ENCODE measurements at places on chromosomes 12 and 14.

DNA sequence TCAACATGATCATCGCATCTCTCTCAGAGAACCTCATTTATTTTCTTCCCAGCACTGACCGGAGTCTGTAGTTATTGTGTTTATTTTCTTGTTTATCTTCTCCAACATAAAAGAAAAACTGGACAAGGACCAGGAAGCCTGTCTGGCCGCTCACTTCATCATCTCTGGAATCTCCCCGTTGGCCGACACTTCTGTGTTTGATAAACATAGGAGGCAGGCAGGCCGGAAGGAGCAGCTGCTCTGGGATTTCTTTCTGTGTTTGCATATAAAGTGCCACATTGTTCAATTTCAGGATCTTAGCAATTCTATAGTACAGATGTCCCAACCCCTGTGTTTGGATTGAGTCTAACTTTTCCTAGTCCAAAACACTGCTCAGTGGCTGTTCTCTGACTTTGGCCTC, 53.3 kb downstream of the ACACB start:
- no peak for DNase-seq

DNA sequence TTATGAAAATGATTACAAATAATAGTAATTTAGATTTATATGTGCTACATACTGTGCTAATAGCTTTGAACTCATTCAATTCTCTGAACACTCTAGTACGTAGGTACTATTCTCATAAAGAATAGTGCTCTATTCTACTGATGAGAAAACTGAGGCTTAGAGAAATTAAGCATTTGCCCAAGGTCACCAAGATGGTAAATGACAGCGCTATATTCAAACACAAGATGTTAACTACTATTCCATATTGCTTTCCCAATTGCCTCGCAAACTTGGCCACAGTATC, 182.9 kb upstream of the GZMB start:
- DNase-seq = no peak

GRCh38 chr12:113770389-113770865, 195.7 kb downstream of the RBM19 start:
- DNase-seq = no peak

- DNase-seq = no peak
These were observed 462.2 kb downstream of the LRIG3 start for GRCh38 chr12:58458102-58458501.

GRCh38 chr14:100899884-100900771, 3.4 kb downstream of the RTL1 start:
- DNase-seq = no peak

GRCh38 chr14:99958380-99958779, 106.8 kb upstream of the EVL start:
- no peak for DNase-seq

GRCh38 chr12:66679461-66680084, 697 bp upstream of the GRIP1 start:
- DNase-seq = no peak

DNA sequence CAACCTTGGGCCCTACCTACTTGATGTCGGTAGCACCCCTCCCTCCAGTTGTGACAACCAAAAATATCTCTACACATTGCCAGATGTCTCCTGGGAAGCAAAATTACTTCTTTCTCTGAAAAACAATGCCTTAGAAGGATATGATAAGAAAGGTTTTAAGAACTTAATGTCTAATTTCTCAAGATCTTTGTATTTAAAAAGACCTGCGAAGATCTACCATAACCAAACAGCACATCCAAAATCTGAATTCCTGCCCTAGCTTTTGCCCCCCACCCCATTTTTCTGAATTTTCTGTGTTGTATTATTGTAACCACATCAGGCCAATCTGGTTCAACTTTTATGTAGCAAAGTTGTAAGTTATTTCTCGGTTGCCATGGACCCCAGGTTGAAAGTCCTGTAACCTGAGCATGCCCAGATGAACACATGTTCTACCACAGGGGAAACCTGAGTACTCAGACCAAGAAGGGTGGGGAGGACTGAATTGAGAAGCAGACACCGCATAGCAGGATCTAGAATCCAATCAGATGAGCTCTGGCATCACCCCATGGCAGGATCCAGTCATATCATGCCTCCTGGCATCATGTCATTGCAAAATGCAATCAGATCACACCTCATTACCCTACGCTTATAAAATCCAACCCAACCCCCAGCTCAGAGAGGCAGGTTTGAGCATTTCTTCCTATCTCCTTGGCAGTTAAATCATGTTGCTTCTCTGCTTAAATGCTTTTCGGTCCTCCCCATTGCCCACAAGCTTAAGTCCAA, 8.7 kb downstream of the TMEM253 start:
- peak; percentile 80 for DNase-seq

DNA sequence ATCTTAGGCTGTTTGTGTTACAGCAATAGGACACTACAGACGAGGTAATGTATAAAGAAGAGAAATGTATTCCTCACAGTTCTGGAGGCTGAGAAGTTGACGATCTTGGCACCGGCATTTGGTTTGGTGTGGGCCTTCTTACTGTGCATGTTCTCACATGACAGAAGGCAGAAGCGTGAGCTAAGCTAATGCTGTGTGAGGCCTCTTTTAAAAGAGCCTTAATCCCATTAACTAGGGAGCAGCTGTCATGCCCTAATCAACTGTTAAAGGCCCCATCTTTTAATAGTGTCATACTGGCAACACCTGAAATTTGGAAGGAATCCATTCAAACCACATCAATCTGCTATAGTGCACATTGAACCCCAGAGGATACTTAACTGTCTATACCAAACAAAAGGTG, 992.9 kb downstream of the GALC start:
- no peak for DNase-seq

GRCh38 chr12:43079476-43079875, 472.5 kb downstream of the ADAMTS20 start:
- DNase-seq = no peak

GRCh38 chr12:130573766-130574165, 142.3 kb downstream of the RIMBP2 start:
- no peak for DNase-seq

DNA sequence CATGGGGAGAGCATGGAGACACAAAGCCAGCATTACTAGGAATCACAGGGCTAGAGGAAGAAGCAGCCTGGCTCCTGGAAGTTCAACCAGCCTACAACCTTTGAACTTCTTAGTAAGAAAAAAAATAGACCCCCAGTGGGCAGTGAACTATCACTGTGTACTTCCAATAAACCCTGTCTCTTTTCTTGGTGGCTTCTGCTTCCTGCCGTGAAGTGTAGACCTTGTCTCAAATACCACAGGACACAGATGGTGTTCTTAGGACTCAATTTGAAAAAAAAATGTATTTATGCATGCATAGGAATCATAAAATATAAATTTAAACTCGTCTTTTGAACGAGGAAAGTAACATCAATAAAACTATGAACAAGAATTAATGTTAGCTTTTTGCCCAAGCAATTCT, 3.6 kb upstream of the PTGER2 start:
- no peak for DNase-seq

DNA sequence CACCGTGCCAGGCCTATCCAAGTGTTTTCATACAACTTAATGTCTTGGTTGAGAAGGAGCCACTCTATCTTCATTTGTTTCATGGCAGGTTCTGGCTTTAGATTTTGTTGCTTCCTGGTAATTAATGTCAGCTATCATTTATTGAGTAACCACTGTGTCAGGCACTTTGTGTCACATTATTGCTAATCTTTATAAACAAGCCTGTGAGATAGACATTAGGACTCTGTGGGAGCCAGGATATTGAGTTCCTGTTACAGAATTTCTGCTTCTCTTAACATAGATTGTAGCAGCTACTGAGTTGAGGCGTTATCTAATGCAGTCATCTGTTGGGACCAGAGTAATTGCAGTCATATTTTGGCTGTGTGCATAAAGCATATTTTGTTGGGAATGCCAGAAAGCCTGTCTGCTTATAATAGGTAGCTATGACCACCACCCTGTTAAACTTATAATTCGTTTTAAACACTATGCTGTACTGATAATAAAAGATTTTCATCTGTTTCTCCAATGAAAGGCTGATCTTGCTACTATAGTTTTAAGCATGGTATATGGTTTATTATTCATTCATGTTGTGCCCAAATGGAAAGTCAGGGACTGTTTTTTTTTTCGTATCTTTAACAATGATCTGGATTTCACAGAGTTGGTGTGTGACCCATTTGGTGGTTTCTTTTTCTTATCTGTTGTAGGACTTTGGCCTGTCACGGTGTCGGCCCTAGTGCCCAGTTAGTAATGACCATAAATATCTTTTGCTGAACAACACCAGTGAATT, 432.6 kb downstream of the PCNX1 start:
- no peak for DNase-seq

- no peak for DNase-seq
These were observed 31.4 kb downstream of the PPFIBP1 start for GRCh38 chr12:27555361-27555760.
